RPMI7951 (cell line): ENCODE measurements at places on chromosomes 4 and X.

GRCh38 chrX:139844884-139845283 is 88.0 kb downstream of the ATP11C start:
- no peak for DNase-seq

- no peak for DNase-seq
These were observed 75.0 kb downstream of the NBDY start for GRCh38 chrX:56803850-56804681.

- peak; percentile 13 for DNase-seq
These were observed 223.1 kb upstream of the DMD start for GRCh38 chrX:33434256-33435092.

DNA sequence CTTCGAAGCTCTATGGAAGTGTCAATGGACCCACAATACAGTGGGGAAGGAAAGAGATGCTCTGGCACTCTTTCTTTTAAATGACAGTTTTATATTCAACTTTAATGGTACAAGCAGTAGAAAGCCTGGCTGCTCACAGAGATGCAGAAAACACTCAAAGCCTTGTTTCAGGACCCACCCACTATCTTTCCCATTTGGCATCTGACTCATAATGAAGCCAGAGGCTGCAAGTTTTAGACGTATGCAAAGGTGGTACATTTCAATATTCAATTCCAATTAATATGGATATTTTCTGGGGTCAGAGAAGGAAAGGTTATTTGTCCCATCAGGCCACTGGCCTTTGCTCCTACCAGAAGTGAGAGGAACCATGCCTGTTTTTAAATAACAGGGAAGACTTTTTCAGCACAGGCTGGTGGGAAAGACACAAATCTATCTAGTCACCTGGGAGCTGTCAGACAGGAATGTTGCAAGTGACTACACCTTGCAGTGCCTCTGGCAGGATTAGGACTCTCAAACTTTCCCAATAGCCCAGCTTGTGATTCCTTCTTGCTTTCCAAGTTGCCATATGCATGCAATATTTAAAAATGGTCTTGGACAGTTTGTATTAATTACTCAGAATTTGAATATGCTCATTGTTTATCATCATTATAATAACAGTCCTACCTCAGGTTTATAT is 70.0 kb upstream of the RAB40AL start:
- DNase-seq = no peak

DNA sequence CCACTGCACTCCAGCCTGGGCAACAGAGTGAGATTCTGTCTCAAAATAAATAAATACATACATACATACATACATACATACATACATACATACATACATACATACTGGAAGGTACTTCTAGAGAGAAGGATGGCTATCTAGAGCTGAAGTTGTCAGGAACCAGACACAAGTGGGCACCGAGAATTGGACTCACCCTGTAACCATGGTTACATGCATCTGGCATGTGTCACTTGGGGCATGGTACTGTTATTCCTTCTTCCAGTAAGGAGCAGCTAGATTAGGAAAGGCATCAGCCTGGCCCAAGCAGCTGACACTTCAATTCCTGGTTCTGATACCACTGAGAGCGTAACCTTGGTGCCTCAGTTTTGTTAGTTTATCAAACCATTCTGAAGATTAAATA is 127.1 kb downstream of the SH3KBP1 start:
- peak; percentile 23 for DNase-seq

- DNase-seq = no peak
These were observed 270.8 kb upstream of the FGF13 start for GRCh38 chrX:138982365-138982764.

- no peak for DNase-seq
These were observed 12.7 kb downstream of the KLHL34 start for GRCh38 chrX:21645431-21645830.

DNA sequence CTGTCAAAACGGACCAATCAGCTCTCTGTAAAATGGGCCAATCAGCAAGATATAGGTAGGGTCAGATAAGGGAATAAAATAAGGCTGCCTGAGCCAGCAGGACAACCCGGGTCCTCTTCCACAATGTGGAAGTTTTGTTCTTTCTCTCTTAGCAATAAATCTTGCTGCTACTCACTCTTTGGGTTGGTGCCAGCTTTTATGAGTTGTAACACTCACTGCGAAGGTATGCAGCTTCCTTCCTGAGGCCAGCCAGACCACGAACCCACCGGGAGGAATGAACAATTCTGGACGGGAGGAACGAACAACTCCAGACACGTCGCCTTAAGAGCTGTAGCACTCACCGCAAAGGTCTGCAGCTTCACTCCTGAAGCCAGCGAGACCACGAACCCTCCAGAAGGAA is 287.8 kb downstream of the RAPGEF2 start:
- DNase-seq = peak; percentile 98

DNA sequence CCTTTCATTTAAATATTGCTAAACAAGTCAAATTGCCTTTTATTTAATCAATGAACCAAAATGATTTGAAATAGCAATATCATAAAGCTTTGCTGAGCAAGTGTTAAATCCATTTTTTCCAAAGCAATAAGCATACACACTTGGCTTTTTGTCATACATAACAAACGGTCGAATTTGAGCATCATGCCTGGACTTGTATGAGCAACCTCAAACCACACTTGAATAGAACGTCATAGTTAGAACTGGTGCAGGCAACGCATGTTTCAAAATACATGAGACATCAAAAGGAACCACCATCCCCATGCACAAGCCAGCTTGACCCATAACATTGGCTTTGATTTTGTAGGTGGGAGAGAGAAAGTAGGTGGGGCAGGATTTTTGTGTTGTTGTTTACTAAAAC is 812.3 kb upstream of the FRG1 start:
- DNase-seq = no peak

- DNase-seq = no peak
These were observed 24.8 kb upstream of the CYBB start for GRCh38 chrX:37755025-37755424.

GRCh38 chr4:114561590-114561989 is 37.0 kb upstream of the UGT8 start:
- DNase-seq = no peak

DNA sequence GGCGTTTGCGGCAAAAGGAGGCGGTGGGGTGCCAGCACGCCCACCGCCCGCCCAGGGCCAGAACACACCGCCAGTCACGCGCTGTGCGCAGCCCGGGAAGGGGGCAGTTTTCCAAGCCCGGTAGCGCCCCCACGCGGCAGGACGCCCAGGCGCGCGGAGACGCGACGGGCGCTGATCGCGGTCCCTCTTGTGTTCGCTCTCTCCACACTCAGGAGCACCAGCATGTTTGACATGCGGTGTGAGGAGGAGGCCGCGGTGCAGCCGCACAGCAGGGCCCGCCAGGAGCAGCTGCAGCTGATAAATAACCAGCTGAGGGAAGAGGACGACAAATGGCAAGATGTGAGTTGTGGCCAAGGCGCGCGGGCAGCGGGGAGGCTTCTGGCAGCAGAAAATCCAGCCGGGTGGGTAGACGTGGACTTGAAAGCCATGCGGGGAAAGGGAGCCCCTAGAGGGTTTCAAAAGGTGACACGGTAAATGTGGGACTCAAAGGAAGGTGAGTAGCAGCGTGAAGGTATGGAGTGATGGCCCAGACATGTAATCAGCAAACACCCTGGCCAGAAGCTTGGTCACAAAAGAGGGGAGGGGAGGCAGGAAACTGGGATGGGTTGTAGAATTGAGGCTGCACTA is 104.1 kb downstream of the PHOX2B start:
- peak; percentile 5 for DNase-seq

GRCh38 chr4:184805462-184806228 is 20.1 kb downstream of the ACSL1 start:
- DNase-seq = no peak

GRCh38 chr4:40897557-40898203 is 147.9 kb downstream of the NSUN7 start:
- peak; percentile 61 for DNase-seq

- DNase-seq = peak; percentile 40
These were observed 81.5 kb downstream of the RCHY1 start for GRCh38 chr4:75432683-75433082.

DNA sequence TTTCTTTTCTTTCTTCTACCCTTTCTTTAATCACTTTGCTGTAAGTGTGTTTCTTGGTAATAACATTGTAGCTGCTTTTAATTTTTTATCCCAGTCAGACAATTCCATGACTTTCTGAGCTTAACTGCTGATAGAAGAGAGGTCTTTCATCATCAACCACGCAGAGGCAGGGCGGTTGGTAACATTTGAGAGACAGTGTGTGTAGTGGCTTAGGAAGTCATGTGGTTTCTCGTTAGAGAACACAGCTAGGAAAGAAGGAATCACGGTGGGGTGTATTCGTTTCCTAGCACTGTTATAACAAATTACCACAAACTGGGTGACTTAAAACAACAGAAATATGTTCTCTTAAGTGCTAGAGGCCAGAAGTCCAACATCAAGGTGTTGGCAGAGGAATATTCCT is 11.5 kb downstream of the PRPS2 start:
- no peak for DNase-seq

DNA sequence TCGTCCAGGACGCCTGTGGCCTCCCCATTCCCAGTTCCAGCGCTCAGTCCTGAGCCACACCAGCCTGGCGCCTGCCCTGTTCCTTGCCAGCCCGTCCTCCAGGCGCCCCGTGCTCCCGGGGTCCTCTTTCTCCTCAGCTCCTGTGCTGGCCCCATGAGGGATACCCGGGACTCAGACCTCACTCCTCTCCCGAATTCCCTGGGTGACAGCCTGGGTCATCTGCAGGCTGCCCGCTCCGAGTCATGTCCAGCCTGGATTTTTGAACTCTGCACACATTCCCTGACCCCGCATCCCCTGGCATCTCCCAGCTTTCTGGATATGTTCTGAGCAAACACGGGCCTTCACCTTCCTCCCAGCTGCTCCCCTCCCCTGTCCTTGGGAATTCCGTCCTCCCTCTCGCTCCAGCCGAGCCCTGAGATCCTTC is 14.9 kb upstream of the ADD1 start:
- no peak for DNase-seq

DNA sequence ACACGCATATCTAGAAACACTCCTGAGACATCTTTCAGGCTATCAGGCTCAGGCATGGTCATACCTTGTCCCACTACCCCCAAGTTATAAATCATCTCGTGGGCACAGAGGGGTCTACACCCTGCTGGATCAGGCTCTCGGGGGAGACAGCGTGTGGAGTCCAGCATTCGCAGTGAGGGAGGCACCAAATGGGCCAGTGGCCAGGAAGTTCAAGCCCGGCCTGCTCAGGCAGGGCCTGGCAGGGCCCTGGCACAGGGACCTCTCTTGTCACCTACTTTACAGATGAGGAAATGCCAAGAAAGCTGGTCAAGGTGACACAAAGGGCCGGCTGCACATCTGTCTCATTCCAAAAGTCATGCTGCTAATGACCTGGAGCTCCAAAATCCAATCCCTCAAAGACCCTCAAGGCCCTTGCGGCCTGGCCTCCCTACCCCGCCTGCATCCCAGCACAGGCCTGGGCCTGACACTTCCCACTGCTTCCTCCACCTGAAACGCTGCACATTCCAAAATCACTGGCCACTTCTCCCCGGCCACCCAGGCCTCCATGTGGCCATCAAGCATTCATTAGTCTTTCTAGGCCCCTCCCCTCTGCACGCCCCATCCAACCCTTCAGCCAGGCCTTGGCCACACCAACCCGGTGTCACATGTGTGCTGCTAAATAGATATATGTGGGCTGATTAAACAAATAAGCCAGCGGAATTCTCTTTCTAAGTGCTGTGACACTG is 35.6 kb downstream of the ACOX3 start:
- DNase-seq = no peak
